Stimulated activated CD8-positive, alpha-beta memory T cell treated with anti-CD3 and anti-CD28 coated beads, Interleukin-4, amount 100 ng/mL, for 1 hour (primary cell): ENCODE measurements at places on chromosomes 1 and 21.

DNA sequence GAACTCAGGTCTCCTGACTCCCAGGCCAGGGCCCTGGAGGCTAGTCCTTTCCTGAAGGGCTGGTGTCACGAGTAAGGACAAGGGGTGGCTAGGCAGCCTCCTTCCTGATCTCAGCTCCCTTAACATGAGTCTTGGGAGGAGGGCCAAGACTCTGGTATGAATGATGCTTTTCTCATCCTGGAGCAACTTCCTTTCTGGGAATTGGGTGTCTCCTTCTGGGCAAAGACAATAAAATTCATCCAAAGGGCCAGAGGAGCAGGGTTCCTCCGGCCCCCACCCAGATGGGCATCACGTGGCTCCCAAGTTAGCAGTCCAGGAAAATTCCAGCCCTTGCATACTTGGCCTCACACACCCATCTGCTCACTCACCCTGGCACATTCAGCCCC is at the start of gene FAM167B:
Gene FAM167B (plus strand): TSS at position 335 of the 386 bp plus-strand sequence. CDS start 200 bp downstream, outside the sequence.
- DNase-seq, result no peak

- no peak for DNase-seq
Measured at GRCh38 chr21:15552914-15553494, 176.8 kb upstream of the USP25 start.

- DNase-seq, result no peak
Measured at GRCh38 chr1:23304140-23304620, 39.9 kb downstream of the HNRNPR start.

DNA sequence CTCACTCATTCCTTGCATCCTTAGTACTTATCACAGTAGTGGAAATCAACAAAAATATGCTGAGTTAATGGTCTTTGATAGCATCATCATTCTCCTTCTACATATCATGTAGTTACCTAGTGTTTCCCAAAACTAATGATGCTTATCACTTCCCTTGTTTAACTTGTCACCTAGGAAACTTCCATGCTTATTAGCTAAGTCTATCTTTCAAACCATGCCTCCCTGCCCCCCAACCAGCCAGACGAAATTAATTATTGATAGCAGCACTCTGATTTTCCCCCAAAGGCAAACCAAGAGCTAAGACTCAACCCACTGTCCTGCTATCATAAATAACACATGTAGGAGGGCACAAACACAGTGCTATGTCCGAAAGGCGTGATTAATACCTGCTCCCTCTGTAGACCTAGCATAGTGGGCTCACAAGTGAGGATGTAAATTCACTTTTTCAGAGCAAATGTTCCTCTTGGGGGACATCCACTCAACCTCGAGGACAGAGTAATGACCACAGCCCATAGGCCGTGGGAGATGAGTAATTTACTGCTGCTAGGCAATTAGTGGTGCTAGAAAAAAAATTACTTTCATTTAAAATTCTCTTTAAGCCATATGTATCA is 25.8 kb upstream of the LPAR3 start:
- no peak for DNase-seq

- DNase-seq, result no peak
Measured at GRCh38 chr1:11176081-11176706, 13.0 kb upstream of the ANGPTL7 start.

DNA sequence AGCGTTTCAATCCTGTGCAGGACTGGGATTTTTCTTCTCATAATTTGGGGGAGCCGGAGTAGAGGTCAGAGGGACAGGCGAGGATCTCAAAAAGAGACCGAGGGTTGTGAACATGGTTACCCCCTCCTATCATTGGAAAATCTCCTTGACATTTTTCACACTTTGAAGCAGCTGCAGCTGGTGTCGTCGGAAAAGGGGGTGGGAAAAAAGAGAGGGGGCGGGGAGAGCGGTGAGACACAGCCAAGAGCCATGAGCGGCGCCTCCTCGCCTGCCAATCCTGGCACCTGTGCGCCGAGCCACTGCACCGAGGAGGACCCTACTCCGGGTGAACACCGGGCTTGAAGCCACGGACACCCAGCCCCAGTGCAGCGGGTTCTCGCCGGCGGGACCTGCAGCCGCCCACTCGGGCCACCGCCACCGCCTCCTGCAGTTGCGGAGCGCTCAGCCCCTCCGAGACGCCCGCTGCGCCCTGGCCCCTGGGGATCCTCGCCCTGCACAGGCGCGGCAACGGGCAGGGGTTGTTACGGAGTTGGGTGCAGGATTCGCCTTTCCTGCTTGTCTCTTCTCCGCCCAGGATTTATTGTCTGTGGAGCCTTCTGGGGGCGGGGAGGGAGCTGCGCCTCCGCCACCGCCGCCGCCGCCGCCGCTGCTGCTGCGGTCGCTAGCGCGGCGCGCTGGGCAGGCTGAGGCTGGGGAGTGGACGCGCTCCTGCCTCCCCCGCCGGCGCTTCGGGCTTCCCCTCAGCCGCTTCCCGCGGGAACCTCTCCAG is at the start of gene LRRC7:
Gene LRRC7 (plus strand): TSS at position 271 of the 769 bp plus-strand sequence. CDS start 718 bp downstream, outside the sequence.
- no peak for DNase-seq

GRCh38 chr1:157359314-157360022 is 192.8 kb downstream of the FCRL5 start:
- no peak for DNase-seq

GRCh38 chr1:154553056-154554030 is 5.1 kb downstream of the UBE2Q1 start:
- DNase-seq, result no peak

DNA sequence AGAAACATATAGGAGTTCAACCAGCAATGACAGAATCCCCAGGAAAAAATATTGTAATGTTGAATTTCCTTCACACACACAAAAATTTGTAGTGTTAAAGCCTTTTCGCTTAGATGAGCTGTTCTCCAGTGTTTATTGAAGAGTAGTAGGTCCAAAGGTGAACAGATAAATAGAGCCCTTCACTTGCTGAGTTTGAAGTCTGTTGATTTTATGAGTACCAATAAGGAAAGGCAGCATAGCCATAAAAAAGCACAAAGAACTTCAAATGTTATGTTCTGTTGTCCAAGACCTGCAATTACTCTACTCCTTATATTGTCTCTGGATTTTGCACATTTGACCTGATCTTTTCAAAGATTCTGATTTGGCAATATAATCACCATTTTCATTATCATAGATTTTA is 362.7 kb upstream of the B3GALT2 start:
- no peak for DNase-seq
